ENCODE measurements at places on chromosomes 7 and 10.

DNA sequence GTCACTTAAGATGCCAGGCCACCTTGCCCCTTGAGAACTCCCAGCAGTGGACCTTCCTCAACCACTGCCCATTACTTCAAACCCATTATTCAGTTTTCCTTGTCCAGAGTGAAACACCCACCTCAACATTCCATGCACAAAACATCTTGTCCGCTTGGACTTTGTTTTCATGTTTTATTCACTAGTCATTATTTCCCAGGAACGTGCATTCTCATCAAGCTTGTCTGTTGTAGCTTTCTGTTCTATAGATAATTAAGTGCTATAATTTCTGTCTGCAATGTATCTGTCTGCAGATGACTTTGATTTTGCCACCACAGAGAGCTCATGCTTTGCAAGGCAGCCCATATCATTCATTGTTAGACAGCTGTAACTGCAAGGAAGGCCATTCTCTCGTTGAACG, 117.4 kb downstream of the RAB18 start:
- no peak for DNase-seq

GRCh38 chr10:14904316-14904732, 25.7 kb downstream of the SUV39H2 start:
- no peak for DNase-seq

GRCh38 chr7:36637417-36637816, 86.9 kb downstream of the AOAH start:
- DNase-seq = no peak

GRCh38 chr7:27767374-27767773, 27.4 kb downstream of the TAX1BP1 start:
- no peak for DNase-seq

- no peak for DNase-seq
Measured at GRCh38 chr7:52639981-52640380, 395.5 kb upstream of the POM121L12 start.

DNA sequence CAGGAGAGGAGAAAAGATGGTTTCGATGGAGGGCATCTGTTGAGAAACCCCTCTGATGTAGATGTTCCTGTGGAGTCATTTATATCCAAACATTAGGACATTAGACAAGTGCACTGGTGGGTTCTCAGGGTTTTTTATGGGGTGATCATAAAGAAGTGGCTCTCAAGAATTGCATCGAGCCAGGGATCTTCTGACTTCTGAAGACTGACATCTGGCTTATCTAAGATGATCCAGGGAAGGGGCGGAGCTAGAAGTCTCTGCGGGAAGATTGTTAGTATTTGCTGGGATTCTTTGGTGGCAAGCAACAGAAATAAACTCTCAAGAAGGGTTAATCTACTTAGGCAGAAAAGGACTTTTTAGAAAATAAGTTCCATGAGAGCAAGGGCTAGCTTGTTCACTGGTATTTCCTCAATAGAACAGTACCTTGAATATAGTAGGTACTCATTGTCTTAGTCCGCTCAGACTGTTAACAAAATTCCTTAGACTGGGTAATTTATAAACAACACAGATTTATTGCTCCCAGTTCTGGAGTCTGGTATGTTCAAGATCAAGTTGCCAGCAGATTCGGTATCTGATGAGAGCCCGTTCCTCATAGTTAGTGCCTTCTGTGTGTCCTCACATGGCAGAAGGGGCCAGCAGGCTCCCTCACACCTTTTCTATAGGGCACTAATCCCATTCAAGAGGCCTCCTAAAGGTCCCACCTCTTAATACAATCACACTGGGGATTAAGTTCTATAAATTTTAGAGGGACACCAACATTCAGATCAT, 28.5 kb upstream of the SYPL1 start:
- no peak for DNase-seq

GRCh38 chr7:157743781-157744525, 407.1 kb downstream of the DNAJB6 start:
- no peak for DNase-seq

DNA sequence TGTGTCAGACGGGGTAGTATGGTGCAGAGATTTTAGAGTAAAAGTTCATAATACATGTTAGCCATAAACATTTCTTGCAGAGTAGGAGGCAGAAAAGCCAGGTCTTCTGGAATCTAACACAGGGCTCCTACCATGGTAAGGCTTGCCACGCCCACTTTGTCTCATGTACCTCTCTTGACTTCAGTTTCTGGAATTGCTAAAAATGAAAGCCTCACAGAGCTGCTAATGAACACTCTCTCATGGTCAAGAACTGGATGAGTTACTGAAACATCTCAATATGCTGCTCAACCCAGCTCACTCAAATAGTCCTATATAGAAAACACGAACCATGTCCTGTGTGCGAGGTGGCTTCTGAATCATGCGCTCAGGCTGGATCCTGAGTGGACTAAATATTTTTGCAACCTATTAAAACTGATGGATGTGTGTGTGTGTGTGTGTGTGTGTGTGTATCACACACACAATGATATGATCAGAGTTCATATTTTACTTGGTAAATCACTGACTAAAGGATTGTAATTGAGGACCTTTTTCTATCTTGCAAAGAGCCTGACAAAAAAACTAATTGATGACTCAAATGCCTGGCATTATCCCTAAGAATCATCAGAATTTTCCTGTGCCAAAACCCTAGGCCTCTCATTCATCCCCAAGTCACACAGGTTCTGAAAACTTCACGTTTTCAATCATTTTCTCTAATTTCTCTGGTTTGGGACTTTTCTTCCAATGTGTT, 1306.6 kb downstream of the XPNPEP1 start:
- no peak for DNase-seq

DNA sequence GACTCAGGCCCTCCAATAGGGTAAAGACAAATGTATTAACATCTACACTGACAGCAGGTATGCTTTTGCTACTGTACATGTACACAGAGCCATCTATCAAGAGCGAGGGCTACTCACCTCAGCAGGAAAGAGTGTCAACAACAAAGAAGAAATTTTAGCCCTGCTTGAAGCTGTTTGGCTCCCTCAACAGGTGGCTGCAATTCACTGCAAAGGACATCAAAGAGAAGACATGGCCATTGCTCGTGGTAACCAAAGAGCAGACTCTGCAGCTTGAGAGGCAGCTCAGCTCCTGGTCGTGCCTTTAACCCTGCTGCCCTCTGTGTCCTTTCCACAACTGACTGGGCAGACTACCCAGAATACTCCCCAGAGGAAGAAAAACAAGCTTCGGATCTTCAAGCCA, 5.1 kb downstream of the AKR1B15 start:
- no peak for DNase-seq

GRCh38 chr7:150902078-150903033, 50.0 kb downstream of the AOC1 start:
- no peak for DNase-seq

DNA sequence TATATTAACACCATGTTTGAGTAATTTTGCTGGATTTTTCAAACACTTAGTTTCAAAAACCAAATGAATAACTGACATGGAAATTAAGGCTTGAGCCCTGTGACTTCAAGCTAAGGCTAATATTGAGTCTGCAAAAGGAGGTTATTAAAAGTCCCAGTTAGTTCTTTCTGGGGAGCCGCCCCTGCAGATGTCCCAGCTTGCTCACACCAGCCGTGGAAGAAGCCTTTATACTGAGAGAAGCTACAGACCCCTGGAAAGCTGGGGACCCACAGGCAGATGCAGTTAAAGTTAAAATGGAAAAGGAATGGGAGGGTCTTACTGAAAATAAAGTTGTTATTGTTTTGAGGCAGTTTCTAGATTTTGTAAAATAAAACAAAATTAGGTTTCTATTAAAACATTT, 18.5 kb upstream of the ZNF680 start:
- no peak for DNase-seq

GRCh38 chr10:95327367-95327766, 36.6 kb upstream of the PDLIM1 start:
- no peak for DNase-seq

DNA sequence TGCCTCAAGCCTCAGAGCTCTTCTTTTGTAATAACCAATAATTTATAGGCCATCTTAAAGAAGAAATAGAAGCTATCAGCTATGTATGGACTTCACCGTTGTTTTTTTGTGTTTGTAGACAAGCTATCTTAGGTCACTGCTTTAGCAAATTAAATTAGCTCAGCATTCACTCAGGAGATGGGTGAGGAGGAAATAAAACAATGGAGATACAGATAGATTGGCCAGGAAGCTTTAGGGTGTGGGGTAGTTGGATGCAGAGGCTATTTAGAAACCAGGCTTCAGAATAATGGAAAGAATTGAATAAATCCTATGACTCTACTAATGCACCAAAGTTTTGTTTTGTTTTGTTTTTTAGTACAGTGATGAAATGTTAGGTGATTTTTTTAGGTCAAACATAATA, 66.1 kb downstream of the MDFIC start:
- no peak for DNase-seq

- DNase-seq = no peak
Measured at GRCh38 chr7:94205529-94205928, 189.2 kb upstream of the COL1A2 start.

- DNase-seq = no peak
Measured at GRCh38 chr7:43240565-43240964, 128.1 kb downstream of the HECW1 start.

- DNase-seq = no peak
Measured at GRCh38 chr7:144534196-144534595, 130.7 kb upstream of the NOBOX start.

DNA sequence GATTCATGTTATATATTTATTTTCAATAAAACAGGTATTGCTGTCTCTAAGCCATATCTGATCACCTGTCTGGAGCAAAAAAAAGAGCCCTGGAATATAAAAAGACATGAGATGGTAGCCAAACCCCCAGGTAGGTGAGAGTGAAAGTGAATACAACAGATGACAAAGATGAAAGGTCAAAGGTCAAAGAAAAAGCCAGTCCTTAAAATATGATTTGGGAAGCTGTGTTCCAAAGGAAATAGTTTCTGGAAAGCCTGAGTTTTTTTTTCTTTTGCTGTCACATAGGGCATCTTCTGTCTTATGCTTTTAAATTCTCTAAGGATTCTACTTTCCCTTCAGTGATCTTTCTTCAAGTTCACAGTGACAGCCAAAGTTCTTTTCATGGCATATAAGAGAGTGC, 25.9 kb downstream of the ZNF107 start:
- no peak for DNase-seq

GRCh38 chr10:4670737-4671136, 155.3 kb upstream of the AKR1E2 start:
- no peak for DNase-seq

GRCh38 chr10:14383266-14383665, 52.5 kb upstream of the FRMD4A start:
- no peak for DNase-seq

DNA sequence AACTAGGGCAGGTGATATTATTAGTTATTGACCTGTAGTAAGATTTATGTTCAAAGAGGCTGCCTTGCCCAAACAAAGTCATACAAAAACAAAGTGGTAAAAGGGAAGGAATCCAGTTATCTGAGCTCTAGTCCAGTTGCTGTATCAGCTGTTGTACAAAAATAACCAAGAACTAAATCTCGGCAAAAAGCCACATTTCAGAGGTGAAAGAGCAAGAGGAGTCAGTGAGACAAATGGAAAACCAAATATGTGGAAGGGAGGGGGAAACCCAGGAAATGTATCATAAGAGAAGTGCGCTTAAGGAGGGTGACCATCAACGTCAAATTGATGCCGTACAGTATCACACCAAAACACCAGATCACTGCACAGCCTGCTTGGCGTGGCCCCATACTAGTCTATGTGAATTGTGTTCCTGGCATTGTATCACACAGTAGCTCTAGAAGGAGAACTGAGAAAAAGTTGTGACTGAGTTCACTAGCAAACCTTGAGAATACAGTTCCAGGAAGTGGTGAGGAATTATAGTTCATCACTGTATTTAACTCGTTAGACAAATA, 6.4 kb downstream of the AGBL3 start:
- no peak for DNase-seq

GRCh38 chr10:132897516-132898381, 44.6 kb downstream of the CFAP46 start:
- no peak for DNase-seq

GRCh38 chr10:10677479-10677878, 340.2 kb upstream of the CELF2 start:
- no peak for DNase-seq

DNA sequence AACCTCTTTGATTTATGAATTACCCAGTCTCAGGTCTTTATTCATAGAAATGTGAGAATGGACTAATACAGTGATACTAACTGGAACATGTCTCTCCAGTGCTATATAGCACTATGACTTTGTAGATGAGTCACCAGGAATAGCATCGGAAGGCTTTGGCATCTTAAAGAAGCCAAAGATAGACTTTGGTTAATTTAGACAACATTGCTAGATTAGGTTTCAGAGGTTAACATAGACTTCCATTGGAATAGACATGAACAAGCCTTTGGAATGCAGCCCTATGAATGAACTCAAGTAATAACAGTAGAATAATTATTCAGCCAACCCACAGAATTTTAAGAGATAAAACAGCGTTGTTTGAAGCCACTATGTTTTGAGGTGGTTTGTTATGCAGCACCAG, 169.2 kb downstream of the HGF start:
- DNase-seq = no peak

GRCh38 chr10:96701265-96701664, 19.0 kb downstream of the PIK3AP1 start:
- DNase-seq = no peak

GRCh38 chr10:131003455-131003854, 308.1 kb downstream of the TCERG1L start:
- no peak for DNase-seq

GRCh38 chr7:75686551-75686950, 52.2 kb downstream of the HIP1 start:
- DNase-seq = no peak

- DNase-seq = no peak
Measured at GRCh38 chr10:73910401-73910763, 550 bp upstream of the PLAU start.

DNA sequence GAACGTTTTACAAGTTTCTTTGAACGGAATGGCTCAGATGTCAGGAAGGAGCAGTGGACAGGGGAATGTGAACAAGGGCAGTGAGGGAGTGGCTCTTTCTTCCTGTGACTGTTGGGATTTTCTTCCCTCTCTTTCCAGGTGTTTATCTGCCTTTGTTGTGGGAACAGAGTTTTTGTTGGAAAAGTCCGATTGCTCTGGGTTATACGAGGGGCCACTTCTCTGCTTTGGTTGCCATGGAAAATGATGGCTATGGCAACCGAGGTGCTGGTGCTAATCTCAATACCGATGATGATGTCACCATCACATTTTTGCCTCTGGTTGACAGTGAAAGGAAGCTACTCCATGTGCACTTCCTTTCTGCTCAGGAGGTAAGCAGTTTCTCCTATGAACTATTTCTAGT, 41.4 kb downstream of the ZRANB1 start:
- DNase-seq = no peak

GRCh38 chr7:6164491-6164890, 107.9 kb downstream of the CYTH3 start:
- DNase-seq = no peak

GRCh38 chr10:131277969-131278368, 33.6 kb downstream of the TCERG1L start:
- DNase-seq = no peak

All from effector memory CD4-positive, alpha-beta T cell (primary cell).